ENCODE measurements at places on chromosomes 12 and 14.

DNA sequence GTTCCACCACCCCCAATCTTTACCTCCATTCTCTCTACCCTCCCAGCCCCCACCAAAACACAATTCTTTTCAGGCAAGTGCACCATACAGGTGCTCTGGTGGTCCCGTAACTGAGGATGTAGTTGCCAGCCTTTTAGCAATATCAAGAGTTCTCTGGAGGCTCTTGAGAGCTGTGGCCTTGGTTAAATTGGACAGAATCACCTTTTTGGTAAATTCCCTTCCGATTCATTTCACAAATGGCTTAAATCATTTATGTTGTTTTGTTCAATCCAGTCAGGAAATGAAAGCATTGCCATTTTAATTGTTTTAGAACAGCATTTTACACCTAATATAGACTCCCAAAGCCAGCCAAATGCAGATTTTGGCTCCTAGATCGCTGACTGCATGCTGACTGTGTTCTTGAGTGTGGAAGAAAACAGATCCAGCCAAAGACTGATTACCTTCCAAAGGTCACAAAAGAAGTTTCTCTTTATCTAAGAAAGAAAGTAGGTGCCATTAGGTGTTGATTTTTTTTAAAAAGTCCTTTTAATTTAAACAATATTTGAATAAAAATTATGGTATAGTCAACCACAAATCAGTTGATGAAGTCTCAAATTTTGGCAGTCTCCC is 25.6 kb downstream of the CRADD start:
- DNase-seq = no peak

DNA sequence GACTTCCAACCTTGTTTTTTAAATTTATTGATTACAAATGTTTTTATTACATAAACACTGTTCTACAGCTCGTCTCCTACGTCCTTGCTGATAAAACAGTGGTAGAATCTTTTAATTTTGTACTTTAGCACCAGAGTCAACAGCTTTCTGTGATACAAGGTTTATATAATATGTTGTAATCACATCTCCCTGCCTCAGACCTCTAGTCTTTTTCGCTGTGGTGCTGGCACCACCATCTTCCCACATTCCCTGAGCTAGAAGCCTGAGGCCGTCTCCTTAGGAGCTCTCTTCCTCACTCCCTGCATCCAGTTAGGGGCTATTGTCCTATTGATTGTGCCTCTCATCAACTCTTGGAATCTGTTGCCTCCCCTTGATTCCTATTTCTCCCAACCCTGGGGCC is 17.1 kb downstream of the MTHFD1 start:
- DNase-seq = no peak

GRCh38 chr12:10851243-10851858 is 2.1 kb upstream of the PRR4 start:
- no peak for DNase-seq

- no peak for DNase-seq
These were observed 290.9 kb downstream of the LRIG3 start for GRCh38 chr12:58629376-58629775.

DNA sequence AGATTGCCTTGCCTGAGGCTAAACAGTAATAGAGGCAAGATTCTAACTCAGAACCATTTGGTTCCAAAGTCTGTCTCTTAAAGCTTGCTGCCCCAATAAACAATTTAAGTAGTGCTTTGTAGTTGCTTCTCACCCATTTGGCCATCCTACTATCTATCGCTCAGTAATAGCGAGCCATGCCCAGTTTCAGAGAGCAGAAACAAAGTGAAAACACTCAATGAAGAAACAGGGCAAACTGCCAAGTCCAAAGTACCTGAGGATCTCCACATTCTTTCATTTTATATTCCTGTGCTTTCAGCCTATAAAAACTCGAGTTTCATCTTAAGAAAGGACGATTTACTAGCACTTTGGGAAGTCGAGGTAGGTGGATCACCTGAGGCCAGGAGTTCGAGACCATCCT is 103.3 kb upstream of the BBS10 start:
- no peak for DNase-seq

DNA sequence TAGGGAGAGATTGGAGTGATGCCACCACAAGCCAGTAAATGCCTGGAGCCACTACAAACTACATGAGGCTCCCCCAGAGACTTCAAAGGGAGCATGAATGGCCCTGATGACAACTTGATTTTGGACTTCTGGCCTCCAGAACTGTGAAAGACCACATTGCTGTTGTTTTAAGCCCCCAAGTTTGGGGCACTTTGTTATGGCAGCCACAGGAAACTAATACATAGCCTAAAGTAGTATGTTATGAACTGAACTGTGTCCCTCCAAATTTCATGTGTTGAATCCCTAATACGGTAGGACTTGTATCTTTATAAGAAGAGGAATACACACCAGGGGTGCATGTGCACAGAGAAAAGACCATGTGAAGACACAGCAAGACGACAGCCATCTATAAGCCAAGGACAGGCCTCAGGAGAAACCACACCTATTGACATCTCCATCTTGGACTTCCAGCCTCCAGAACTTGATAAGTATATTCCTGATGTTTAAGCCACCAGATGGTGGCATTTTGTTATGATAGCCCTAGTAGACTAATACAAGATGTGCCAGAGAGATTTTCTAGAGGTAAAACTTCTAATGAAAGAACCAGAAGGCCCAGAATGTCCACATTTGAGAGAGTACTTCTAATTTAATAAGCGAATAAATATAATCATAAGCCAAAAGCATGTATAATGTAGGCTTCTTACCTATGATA is 127.1 kb upstream of the BMP4 start:
- DNase-seq = no peak

DNA sequence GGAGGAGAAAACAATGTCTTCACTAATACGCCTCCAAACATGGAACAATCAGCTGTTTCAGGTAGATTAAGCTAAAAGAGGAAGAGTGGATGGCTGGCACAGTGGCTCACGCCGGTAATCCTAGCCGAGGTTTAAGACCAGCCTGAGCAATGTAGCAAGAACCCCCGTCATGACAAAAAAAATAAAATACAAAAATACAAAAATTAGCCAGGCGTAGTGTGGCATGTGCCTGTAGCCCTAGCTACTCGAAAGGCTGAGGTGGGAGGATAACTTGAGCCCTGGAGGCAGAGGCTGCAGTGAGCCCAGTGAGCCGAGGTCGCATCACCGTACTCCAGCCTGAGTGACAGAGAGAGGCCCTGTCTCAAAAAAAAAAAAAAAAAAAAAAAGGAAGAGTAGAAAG is 1.2 kb upstream of the MED13L start:
- DNase-seq = no peak

- no peak for DNase-seq
These were observed 420.2 kb downstream of the MED13L start for GRCh38 chr12:115857160-115857920.

DNA sequence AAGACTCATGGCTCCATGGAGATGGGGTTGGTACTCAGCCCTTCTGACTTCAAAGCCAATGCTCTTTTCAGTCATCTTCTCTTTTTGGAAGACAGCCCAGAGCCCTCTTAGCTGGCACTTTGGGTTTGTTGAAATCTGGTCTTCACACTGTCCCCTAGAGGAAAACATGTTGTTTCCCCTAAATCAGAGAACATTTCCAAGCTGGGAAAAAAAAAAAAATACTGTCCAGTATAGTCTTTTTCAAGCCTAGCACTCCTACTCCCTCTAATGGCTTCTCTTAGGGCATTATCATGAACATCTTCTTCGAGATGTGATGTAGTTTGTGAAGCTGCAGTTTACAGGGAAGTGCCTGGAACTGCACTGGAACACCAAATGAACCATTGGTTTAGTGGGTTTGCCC is 3.0 kb upstream of the ZC3H14 start:
- no peak for DNase-seq

DNA sequence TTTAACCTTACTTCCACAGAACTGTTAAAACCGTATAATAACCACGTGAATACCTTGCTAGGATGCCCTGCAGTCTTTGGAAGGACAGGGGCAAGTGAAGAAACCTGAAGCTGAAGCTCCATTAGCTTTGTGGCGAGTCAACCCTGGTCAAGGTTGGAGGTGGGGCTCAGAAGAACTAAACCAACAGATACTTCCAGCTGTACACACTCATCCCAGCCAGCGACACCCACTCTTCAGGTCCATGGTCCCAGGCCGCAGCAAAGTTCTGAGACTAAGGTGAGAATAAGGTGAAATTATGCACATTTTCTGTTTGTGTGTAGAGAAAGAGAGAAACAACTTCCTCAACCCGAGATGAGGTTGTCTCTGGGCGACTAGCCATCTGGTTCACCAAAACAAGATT is 77.6 kb downstream of the NTF3 start:
- DNase-seq = no peak

GRCh38 chr14:101926085-101926484 is 38.3 kb upstream of the DYNC1H1 start:
- no peak for DNase-seq
